ENCODE measurements at places on chromosomes 5 and 9. TPM values are rescaled to one million over a fixed set of nuclear protein-coding genes. Genes with fewer than 3 reads are reported as not detected.

ADCY2 gene
- 9.3 TPM for total RNA-seq

KIF4B gene
- 0.09 TPM for total RNA-seq

FRMD3 gene
- 7.2 TPM for total RNA-seq

- no peak for DNase-seq
Measured at GRCh38 chr5:74130155-74130897, 504.3 kb downstream of the ARHGEF28 start.

All from aorta (tissue), 5 donors.